Activated CD4-positive, alpha-beta memory T cell treated with anti-CD3 and anti-CD28 coated beads, Interleukin-2, amount 10 ng/mL, durations not matched to agents 7 days and 5 days (primary cell): ENCODE measurements at places on chromosomes 6 and 20. TPM values are rescaled to one million over a fixed set of nuclear protein-coding genes. Genes with fewer than 3 reads are reported as not detected.

- H3K27ac ChIP-seq = no peak overlapping the region
- peaks cover 42% of the 10 kb centered on the region for H3K27me3 ChIP-seq
- H3K4me3 ChIP-seq = no peak overlapping the region
These were observed 53.9 kb downstream of the ERMARD start for GRCh38 chr6:169805242-169805838.

- H3K27ac ChIP-seq = no peak overlapping the region
- no peaks in the 10 kb centered on the region for H3K4me1 ChIP-seq
- H3K4me3 ChIP-seq = no peak overlapping the region
- no peak for DNase-seq
- no peaks in the 10 kb centered on the region for H3K27me3 ChIP-seq
These were observed 185.7 kb upstream of the MARCKS start for GRCh38 chr6:113671421-113671820.

DNA sequence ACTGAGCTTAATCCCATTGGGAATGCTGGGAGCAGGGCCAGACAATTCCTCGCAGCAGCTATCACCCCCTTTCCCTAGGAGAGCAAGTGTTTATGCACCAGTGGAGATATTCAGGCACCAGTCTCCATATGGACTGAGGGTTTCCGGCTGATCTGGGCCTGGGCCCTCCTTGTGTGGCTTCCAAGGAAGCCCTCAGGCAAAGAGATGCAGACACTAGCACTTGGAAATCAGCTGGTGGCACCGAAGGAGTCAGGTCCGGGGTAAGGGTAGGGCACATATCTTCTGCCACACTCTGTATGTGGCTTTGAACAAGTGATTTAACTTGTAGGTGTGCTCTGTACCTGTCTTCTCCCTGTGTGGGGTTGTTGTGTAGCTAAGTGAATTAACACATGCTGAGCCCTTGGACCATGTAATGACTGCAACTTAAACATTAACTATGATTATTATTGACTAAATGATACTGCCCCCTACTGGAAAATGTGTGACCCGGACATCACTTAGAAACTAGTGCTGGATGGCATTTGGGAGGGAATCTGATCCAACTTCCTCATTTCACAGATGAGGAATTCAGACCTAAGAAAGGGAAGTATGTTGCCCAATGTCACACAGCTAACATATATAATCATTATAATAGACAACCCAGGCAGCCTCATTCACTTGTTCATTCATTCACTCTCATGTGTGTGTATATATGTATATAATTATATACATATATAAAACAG lies 19.3 kb upstream of the WFDC2 start:
- no peak overlapping the region for H3K27ac ChIP-seq
- no peak overlapping the region for H3K4me3 ChIP-seq
- no peaks in the 10 kb centered on the region for H3K36me3 ChIP-seq
- DNase-seq = no peak
- peaks cover 10% of the 10 kb centered on the region for H3K4me1 ChIP-seq

- no peak for DNase-seq
- H3K36me3 ChIP-seq = no peaks in the 10 kb centered on the region
- no peak overlapping the region for H3K27ac ChIP-seq
These were observed 47.5 kb upstream of the NAA20 start for GRCh38 chr20:19969507-19970255.

- H3K4me1 ChIP-seq = no peaks in the 10 kb centered on the region
- H3K27me3 ChIP-seq = peaks cover 2% of the 10 kb centered on the region
- no peak overlapping the region for H3K4me3 ChIP-seq
- H3K36me3 ChIP-seq = no peaks in the 10 kb centered on the region
- no peak for DNase-seq
- no peak overlapping the region for H3K27ac ChIP-seq
These were observed 29.0 kb downstream of the FAM50B start for GRCh38 chr6:3878048-3878666.

GRCh38 chr6:150093397-150093796 lies 24.5 kb upstream of the ULBP3 start:
- no peak overlapping the region for H3K4me3 ChIP-seq
- H3K4me1 ChIP-seq = no peaks in the 10 kb centered on the region
- no peak overlapping the region for H3K27ac ChIP-seq
- H3K27me3 ChIP-seq = peaks cover 12% of the 10 kb centered on the region
- no peaks in the 10 kb centered on the region for H3K36me3 ChIP-seq
- no peak for DNase-seq

- DNase-seq = no peak
- H3K36me3 ChIP-seq = no peaks in the 10 kb centered on the region
- peaks cover 38% of the 10 kb centered on the region for H3K27me3 ChIP-seq
- H3K27ac ChIP-seq = no peak within 1 kb of the TSS
- peaks cover 7% of the 10 kb centered on the region for H3K4me1 ChIP-seq
These were observed at the start of gene HS3ST5 for GRCh38 chr6:114342826-114343781. TSS of gene HS3ST5 (minus strand) at chr6:114343023. CDS start at chr6:114062845, 280,178 bp downstream.

DNA sequence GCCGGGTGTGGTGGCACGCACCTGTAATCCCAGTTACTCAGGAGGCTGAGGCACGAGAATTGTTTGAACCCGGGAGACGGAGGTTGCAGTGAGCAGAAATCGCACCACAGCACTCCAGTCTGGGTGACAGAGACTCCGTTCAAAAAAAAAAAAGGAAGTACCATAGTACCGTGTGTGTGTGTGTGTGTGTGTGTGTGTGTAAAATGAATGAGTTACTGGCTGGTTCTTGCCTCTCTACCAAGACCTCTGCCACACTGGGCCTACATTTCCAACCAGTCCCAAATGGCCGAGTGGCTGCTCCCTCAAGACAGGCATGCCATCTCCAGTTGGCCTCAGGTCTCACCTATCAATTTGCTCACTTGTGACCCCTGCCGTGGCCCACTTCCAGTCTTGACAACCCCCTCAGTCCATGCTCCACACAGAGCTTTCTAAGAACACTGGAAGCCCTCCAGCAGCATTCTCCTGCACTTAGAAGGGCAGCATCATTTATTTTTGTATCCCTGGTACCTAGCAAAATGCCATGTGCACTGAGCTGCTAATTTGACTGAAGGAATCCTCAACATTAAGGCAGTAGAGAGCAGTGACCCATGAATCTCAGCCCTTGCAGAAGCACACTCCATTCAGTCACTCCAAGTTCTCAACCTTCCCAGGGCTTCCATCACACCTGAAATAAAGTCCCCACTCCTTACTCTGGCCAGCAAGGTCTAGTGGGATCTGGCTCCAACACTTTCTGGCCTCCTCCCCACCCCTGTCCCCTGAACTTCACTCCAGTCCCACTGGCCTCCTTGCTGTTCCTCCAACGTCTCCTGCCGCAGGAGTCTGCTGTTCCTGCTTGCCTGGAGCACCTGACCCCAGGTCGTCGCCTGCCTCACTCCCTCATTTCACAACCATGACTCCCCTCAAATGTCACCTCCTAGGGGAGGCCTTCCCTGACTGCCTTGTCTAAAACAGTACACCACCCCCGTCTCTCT lies 29.9 kb downstream of the COX4I2 start:
- H3K36me3 ChIP-seq = peaks cover 57% of the 10 kb centered on the region
- H3K27me3 ChIP-seq = no peaks in the 10 kb centered on the region
- H3K4me1 ChIP-seq = peaks cover 75% of the 10 kb centered on the region
- peak overlapping the region; percentile 80 for H3K27ac ChIP-seq

GRCh38 chr6:144234399-144234798 lies 50.7 kb upstream of the UTRN start:
- no peak overlapping the region for H3K4me3 ChIP-seq
- H3K4me1 ChIP-seq = no peaks in the 10 kb centered on the region
- DNase-seq = no peak
- H3K27ac ChIP-seq = no peak overlapping the region

GRCh38 chr20:59258221-59258621 lies 42.2 kb upstream of the EDN3 start:
- peak overlapping the region; percentile 77 for H3K27ac ChIP-seq
- H3K4me3 ChIP-seq = peak overlapping the region; percentile 5
- H3K4me1 ChIP-seq = peaks cover 48% of the 10 kb centered on the region
- peaks cover 8% of the 10 kb centered on the region for H3K27me3 ChIP-seq
- peaks cover 34% of the 10 kb centered on the region for H3K36me3 ChIP-seq

DNA sequence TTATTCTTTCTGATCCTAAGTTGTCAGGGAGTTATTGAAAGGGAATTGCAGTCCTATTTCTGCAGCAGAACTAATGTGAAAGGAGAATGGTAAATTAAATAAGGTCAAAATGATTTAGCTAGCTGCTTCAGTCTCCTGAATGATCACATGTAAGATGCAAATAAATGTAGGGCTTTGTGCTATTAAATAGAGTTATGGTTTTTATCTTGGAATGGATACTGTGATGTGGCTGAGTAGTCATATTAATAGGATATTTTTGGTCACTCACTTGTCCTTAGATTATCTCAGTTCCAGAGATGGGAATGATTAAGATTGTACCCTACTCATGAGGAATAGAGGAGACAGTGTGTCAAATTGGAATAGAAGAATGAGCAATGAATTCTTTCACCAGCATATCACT lies 129.6 kb downstream of the PLCB4 start:
- DNase-seq = no peak
- H3K27me3 ChIP-seq = no peaks in the 10 kb centered on the region
- H3K4me3 ChIP-seq = no peak overlapping the region
- H3K27ac ChIP-seq = no peak overlapping the region
- no peaks in the 10 kb centered on the region for H3K36me3 ChIP-seq

DNA sequence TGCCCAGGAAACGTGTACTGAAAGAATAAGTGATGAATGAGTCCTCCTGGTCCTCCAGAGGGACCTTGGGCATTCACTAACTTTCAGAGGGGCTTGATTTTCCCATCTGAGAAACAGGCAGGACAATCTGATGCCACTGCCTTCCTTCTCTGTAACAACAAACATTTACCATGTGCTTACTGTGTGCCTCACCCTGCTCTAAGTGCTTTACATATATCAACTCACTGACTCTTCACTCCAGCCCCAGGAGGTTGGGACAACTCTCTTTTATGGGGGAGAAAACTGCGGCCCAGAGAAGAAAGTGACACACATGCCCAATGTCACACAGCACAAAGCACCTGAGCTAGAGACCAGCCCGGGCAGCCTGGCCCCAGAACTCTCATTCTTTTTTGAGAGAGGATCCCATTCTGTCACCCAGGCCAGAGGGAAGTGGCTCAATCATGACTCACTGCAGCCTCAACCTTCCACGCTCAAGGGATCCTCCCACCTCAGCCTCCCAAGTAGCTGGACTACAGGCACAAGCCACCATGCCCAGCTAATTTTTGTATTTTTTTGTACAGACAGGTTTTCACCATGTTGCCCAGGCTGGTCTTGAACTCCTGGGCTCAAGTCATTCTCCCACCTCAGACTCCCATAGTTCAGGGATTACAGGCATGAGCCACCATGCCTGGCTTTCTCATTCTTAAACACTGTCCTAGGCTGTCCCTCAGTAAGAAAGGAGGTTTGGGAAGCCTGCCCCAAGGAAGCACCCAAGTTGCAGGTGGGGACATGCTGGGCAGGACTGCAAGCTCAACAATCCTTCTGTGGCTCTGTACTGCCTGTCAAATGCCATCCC lies 38.0 kb downstream of the NOL4L start:
- peaks cover 18% of the 10 kb centered on the region for H3K4me1 ChIP-seq
- no peak overlapping the region for H3K4me3 ChIP-seq
- H3K27me3 ChIP-seq = no peaks in the 10 kb centered on the region
- DNase-seq = no peak

GRCh38 chr6:5353971-5354370 lies 92.7 kb downstream of the FARS2 start:
- peaks cover 2% of the 10 kb centered on the region for H3K36me3 ChIP-seq
- no peaks in the 10 kb centered on the region for H3K4me1 ChIP-seq
- H3K27ac ChIP-seq = no peak overlapping the region
- no peak overlapping the region for H3K4me3 ChIP-seq
- DNase-seq = no peak
- H3K27me3 ChIP-seq = no peaks in the 10 kb centered on the region

- no peaks in the 10 kb centered on the region for H3K27me3 ChIP-seq
- peaks cover 18% of the 10 kb centered on the region for H3K36me3 ChIP-seq
- no peak for DNase-seq
- no peak overlapping the region for H3K4me3 ChIP-seq
- H3K4me1 ChIP-seq = no peaks in the 10 kb centered on the region
These were observed 425.8 kb downstream of the CDKAL1 start for GRCh38 chr6:20960067-20960466.

DNA sequence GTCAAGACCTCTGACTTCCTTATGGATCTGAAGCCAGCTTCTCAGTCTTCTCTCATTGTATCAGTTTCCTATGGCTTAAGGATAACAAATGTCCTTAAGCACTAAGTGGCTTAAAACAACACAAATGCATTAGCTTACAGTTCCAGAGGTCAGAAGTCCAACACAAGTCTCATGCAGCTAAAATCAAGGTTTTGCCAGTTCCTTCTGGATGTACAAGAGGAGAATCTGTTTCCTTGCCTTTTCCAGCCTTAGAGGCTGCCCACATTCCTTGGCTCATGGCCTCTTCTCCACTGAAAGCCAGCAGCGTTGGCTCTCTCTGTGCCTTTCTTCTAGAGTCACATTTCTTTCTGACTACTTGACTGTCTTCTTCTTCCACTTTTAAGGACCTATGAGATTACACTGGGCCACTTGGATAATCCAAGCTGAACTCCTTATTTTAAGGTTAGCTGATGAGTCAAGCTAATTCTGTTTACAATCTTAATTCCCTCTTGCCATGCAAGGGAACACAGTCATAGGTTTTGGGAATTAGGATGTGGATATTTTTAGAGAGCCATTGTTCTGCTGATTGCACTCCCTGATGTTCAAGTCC lies 179.0 kb downstream of the BCAS1 start:
- no peaks in the 10 kb centered on the region for H3K27me3 ChIP-seq
- peaks cover 36% of the 10 kb centered on the region for H3K4me1 ChIP-seq
- H3K36me3 ChIP-seq = no peaks in the 10 kb centered on the region
- H3K4me3 ChIP-seq = no peak overlapping the region

GRCh38 chr6:12126051-12126450 lies 113.9 kb downstream of the HIVEP1 start:
- H3K36me3 ChIP-seq = peaks cover 50% of the 10 kb centered on the region
- no peaks in the 10 kb centered on the region for H3K27me3 ChIP-seq
- H3K4me3 ChIP-seq = no peak overlapping the region
- H3K4me1 ChIP-seq = peaks cover 12% of the 10 kb centered on the region
- no peak for DNase-seq
- H3K27ac ChIP-seq = no peak overlapping the region

DNA sequence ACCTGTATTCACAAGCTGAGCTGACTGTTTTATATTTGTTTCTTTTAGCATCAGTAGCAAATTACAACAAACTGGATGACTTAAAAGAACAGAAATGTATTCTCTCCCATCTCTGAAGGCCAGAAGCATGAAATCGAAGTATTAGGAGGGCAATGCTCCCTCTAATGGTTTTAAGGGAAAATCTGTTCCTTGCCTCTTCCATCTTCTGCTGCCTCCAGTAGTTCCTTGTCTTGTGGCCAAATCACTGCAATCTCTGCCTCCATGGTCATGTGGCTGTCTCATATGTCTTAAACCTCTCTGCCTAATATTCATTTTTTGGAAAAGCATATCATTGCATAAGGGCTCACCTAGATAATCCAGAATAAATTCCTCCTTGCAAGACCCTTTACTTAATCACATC lies 25.2 kb upstream of the ASCC3 start:
- H3K27me3 ChIP-seq = no peaks in the 10 kb centered on the region
- no peak overlapping the region for H3K4me3 ChIP-seq
- H3K36me3 ChIP-seq = no peaks in the 10 kb centered on the region
- no peaks in the 10 kb centered on the region for H3K4me1 ChIP-seq
- no peak overlapping the region for H3K27ac ChIP-seq

The C6orf163 gene
- 0.86 TPM for total RNA-seq

The FAM209B gene
- 0.91 TPM for total RNA-seq

The ANKRD6 gene
- 4.2 TPM for total RNA-seq

The GLP1R gene
- total RNA-seq = not detected

The FHL5 gene
- total RNA-seq = not detected

The PAX1 gene
- total RNA-seq = not detected

The CD83 gene
- total RNA-seq = 6.4 TPM

The DDX43 gene
- total RNA-seq = 0.80 TPM

The GRIK2 gene
- not detected for total RNA-seq

The TEAD3 gene
- 0.23 TPM for total RNA-seq

The RBM24 gene
- not detected for total RNA-seq

The SH3BGRL2 gene
- total RNA-seq = 0.20 TPM
